ENCODE measurements at places on chromosomes 12 and 14. TPM values are rescaled to one million over a fixed set of nuclear protein-coding genes. Genes with fewer than 3 reads are reported as not detected.

- no peak for DNase-seq
Observed at GRCh38 chr12:113477842-113478215, 6.2 kb upstream of the LHX5 start.

DNA sequence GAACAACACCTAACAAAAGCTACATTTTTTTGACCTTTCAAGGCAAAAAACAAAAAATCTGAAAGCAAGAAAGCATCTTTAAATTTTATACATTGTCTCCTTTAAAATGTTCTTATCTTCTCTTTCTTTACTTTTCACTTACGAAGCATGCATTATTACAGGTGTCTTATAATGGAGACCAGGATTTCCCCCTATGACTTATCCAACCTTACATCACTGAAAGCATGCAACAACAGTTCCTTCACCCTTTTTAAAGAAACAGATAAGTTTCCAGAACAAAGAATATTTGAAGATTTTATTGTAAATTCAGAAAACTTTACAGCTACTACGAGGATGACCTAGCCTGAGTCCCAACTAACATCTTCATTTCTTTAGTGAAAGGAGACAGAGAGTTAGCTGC, 277.2 kb downstream of the AKAP6 start:
- DNase-seq, result no peak

The SIX1 gene
- total RNA-seq, result not detected

- peak; percentile 82 for DNase-seq
Observed at GRCh38 chr12:110582276-110583136, 612 bp downstream of the PPTC7 start.

DNA sequence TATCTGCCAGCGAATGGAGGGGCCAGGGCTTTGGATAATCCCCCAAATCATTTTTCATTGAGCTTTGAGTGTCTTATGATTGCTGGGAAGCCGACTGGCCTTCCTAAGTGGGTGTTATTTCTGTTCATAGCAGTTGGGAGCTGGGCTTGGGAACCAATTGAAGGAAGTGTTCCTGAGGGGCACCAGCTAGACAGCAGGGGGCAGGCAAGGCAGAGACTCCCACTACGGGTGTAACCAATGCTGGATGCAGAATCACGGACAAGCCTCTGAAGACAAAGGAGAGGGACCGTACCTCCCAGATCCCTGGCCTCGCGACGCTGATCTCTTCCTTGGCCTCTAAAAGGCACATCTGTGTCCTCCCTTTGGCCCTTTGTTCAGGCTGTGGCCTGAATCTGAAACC, 149.0 kb upstream of the PRMT8 start:
- no peak for DNase-seq

The PLBD1 gene
- 1.7 TPM for total RNA-seq

The COX8C gene
- not detected for total RNA-seq

DNA sequence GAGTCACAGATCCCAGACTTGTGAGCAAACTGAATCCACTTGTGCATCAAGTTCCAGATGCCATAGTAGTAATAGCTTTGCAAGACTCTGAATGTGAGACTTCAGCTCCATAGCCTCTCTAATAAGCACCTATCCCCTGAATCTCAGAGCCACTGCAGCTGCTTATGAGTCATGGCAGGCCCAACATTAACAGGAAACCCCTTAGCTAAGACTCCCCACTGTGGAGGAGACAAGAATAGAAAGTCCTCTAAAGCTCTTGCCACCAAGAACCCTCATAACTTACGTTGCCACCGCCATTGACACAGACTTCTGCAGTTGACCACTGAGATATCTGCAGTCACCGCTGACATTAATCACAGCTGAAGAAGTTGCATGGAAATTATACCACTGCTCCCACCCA, 62.9 kb upstream of the PDE3A start:
- DNase-seq, result no peak

The CYP27B1 gene
- 1.3 TPM for total RNA-seq

- no peak for DNase-seq
Observed at GRCh38 chr12:57637364-57637763, 4.4 kb upstream of the B4GALNT1 start.

DNA sequence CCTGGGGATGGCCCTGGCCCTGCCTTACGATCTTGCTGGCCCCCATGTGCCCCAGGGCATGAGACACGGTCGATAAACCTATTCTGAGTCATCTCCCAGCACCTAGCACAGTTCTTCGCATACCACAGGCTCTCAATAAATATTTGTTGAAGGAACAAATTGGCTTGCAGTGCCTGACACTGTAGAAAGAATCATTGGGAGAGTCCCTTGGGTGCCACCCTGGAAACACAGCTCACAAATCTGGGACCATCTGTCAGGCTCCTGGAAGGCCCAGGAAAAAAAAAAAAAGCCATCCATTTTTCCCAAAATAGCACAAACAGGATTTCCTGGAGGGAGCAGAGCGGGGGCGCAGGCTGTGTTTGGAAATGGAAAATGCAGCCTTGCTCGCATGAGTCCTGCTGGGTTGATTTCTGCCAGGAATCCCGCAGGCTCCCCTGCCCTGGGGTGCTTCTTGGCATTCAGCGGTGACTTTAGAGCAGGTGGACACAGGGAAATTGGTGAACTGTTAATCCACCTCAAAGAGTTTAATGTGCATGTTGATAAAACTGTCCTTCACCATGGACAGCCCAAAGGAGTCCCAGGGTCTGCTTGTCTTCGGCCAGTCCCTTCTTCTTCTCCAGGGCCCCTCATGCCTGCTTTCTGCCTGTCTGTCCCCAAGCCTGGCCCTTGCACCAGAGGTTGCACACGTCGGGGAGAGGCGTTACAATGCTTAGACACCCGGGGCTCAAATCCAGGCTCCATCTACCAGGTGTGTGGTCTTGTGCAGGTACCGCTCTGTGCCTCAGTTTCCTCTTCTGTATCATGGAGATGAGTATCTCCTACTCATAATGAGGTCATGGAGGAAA, 106.1 kb upstream of the RFLNA start:
- no peak for DNase-seq

The NEK9 gene
- total RNA-seq, result 56.8 TPM

The ESR2 gene
- not detected for total RNA-seq

GRCh38 chr12:109835827-109836226, 2.6 kb upstream of the TRPV4 start:
- DNase-seq, result no peak

The TIGAR gene
- 7.0 TPM for total RNA-seq

The AKAP6 gene
- 3.5 TPM for total RNA-seq

The TMEM132C gene
- total RNA-seq, result not detected

The DIP2B gene
- 11.6 TPM for total RNA-seq

The TMPRSS12 gene
- not detected for total RNA-seq

- DNase-seq, result no peak
Observed at GRCh38 chr14:77914073-77914721, 114.3 kb downstream of the ADCK1 start.

The RFX4 gene
- total RNA-seq, result not detected

DNA sequence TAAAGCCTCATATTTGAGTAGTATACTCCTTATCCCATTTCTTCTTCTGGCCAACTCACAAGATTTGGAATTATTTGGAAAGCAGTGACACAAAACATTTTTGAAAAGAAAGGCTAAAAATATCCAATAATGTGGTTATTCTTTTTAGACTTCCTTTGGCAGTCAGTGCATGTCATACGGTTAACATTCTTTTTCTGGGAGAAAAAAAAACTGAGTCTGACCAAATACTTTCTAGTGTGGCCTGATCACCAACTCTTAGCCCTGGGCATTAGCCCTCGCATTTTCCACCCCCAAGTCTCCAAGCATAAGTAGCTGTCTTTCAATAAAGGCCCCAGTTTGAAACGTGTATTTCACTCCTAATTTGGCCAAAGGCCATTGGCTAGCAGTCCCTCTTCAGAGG, 5.9 kb downstream of the RASSF3 start:
- DNase-seq, result no peak

DNA sequence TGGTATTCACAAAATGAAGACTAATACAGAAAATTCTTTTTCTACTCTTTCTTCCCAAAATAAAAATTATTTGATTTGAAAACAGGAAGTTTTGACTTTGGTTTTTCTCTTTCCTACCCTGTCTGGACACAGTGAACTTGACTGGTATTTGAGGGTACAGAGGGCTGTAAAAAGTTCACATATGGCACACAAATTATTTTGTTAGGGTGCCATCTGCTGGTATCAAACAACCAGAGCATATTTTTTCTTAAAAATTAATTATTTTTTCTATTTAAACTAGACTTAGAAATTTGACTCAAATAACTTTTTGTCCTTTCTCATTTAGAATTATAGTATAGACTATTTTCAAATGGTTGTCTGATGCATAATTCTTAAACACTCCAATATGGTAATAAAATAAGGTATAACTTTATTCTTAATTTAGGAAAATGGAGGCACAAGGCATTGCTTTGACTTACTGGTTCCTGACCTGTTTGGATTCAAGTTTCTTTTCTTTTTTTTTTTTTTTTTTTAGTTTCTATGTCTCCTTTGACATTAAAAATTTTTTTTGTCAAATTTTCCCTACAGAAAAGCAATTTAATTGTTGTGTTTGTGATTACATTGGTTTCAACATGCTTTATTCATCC, 390.6 kb downstream of the PRKD1 start:
- DNase-seq, result no peak

GRCh38 chr12:8036346-8036745, 3.8 kb downstream of the FOXJ2 start:
- no peak for DNase-seq

GRCh38 chr14:103703433-103704385, 11.5 kb downstream of the XRCC3 start:
- DNase-seq, result no peak

DNA sequence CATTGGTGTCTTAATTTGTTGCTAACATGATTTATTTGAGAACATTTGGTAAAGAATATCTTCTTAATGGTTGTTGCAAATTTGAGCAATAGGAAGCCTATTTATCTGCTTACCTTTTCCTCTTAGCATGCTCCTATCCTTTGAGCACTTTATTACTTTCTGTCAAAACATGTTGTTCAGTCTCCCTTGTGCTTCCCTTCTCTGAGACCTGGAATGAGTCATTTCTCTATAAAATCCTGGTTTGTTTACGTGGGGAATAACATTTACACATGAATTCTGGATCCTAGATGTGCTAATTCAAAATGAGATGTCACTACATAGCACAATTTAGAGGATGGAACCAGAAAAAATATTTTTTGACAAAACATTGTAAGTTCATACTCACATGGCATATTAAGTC, 844.0 kb upstream of the LRFN5 start:
- DNase-seq, result no peak

- DNase-seq, result no peak
Observed at GRCh38 chr12:51813931-51814310, 34.6 kb downstream of the FIGNL2 start.

GRCh38 chr12:53200458-53201176, 6.4 kb downstream of the ITGB7 start:
- DNase-seq, result no peak

DNA sequence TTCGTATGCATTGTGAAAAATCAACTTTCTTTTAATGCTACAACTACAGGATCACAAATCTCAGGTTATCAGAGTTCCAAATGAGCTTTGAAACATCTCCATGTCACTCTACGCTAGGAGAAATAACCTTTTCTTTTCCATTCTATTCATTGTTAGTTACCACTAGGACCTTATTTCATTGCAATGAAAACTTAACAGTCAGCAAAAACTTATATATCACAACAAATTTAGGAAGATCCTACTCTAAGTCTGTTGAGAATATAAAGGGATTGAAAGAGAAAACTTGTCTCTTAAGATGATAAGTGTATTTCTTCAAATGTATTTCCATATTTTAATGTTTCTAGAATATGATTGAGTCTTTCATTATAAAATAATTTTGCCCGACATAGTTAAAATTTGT, 539.1 kb downstream of the TMTC2 start:
- no peak for DNase-seq

DNA sequence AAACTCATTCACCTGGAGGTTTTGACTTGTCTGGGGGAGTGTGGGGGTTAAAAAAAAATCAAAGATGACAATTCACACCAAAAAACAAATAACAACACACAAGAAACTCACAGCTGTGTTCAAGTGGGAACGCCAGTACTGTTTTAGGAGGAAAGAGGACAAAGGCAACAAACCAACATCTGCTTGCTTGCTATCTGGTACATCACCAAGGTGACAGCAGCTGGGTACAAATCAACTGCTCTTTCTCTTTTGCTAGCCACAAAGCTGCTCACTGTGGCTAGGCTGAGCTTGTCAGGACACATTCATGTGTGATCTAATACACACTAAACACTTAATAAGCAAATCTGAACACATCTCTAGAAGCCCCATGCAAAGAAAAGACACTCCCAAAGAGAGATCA, 128.0 kb upstream of the RAP1B start:
- DNase-seq, result no peak

- DNase-seq, result no peak
Observed at GRCh38 chr12:88973998-88974397, 378.3 kb downstream of the DUSP6 start.

The IAPP gene
- not detected for total RNA-seq

DNA sequence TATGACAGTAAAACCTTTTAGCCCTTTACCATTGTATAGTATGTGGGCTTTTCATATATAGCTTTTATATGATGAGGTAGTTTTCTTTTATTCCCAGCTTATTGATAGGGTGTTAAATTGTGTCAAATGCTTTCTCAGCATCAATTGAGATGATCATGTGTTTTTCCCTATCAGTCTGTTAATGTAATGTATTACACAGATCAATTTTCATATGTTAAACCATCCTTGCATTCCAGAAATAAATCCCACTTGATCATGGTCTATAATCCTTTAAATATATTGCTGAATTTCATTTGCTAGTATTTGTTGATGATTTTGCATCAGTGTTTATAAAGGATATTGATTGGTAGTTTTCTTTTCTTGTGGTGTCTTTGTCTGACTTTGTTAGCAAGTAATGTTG, 603.9 kb downstream of the TRHDE start:
- no peak for DNase-seq

- DNase-seq, result peak; percentile 82
Observed at GRCh38 chr12:31323391-31324115, 2.4 kb downstream of the SINHCAF start.

DNA sequence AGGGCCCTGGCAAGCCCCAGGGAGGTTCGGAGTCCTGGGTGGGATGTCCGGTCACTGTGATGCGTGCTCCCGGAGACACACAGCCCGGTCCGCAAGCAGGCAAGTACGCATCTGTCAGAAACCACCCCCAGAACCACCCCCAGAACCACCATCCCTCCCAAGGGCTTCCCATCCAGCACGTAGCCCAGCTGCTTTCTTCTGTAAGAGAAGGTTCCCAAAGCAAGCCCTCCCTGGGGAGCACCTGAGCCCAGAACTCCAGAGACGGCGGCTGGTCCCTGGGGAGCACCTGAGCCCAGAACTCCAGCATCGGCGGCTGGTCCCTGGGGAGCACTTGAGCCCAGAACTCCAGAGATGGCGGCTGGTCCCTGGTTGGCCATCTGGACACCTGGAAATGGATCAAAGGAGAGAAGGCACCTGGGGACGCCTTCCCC, 2.6 kb upstream of the FBRSL1 start:
- DNase-seq, result peak; percentile 19

The IL31 gene
- not detected for total RNA-seq

GRCh38 chr12:80838024-80838658, 99.6 kb downstream of the LIN7A start:
- DNase-seq, result no peak

- no peak for DNase-seq
Observed at GRCh38 chr12:131404705-131405104, 306.2 kb upstream of the SFSWAP start.

- DNase-seq, result no peak
Observed at GRCh38 chr12:12616512-12617310, 5.0 kb downstream of the CREBL2 start.

- no peak for DNase-seq
Observed at GRCh38 chr14:55317542-55318306, 46.5 kb downstream of the FBXO34 start.

The PNN gene
- 18.2 TPM for total RNA-seq

The TPH2 gene
- total RNA-seq, result not detected

The TAS2R50 gene
- total RNA-seq, result 0.66 TPM

The ABCD2 gene
- 0.12 TPM for total RNA-seq

GRCh38 chr12:40253936-40254335, 29.1 kb downstream of the LRRK2 start:
- no peak for DNase-seq

Data from right lobe of liver (tissue), 6 donors.